ENCODE measurements at places on chromosomes 1 and 21.

- no peak for DNase-seq
Observed at GRCh38 chr1:177238967-177239366, 68.2 kb downstream of the BRINP2 start.

DNA sequence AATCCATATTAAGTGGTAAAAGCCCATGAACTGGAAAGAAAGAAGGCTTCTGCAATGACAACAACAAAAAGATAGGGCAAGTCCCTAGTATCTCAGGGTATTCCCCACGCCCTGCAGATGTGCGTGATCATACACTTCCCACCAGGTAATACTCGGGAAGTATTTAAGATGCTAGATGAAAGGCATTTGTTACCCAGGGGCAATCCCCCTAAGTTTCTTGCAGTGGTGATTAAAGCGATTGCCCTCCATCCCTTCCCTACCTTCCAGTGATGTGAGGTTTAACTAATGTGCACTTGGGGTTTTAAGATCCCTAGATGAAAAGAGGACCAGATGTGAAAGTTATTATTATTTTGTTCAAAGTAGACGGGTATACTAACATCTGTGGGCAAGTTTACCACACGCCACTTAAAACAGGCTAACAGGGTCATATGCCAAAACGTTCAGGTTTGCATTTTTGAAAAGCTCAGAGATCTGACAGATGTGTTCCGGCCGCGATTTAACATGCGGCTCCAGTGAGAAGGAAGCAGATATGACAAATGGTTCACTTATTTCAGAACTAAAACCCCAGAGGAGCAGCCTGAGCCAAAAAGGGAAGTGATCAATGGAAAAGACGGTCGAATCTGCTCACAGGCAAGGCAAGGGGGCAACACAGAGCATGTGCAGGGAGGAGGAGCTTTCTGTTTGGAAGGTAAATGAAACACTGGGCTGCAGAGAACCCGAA is 17.4 kb downstream of the TIAM1 start:
- DNase-seq = peak; percentile 66

GRCh38 chr1:216310776-216311175 is 112.5 kb downstream of the USH2A start:
- DNase-seq = no peak

DNA sequence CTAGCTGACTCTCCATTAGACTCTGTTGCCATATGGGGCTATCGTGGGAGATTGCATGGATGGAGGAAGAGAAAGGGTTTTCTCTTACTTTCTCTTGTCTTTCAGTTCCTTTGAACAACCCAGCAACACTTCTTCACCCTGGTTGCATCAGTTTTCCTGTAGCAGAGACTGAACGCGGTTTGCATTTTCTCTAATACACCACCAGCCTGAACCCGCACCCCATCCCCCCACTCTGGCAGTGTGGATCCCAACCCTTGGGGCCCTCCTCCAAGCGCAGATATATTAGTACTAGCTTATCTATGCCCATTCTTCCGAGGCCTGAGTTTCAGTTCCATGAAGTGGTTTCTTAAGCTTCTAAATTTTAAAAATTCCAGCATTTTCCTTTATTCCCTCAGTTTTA is 12.6 kb downstream of the DR1 start:
- no peak for DNase-seq

- DNase-seq = no peak
Observed at GRCh38 chr1:229970714-229971113, 96.3 kb upstream of the GALNT2 start.

DNA sequence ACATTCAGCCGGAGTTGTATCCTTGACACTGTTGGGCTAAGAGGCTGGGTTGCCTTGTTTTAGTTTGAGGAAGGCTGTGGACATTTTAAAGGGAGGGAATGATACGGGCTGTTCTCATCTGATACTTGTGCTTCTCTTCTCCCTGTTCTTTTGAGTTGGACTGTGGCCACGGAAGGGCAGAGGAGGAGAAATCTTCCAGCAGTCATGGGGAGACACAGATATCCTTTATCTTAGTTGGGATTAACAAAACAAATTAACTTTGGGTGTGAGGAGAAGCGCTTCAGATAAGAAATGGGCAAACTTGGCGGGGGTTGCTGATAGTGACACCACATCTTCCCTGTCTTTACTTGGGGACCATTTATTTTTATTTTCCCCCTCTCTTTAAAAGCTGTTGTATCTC is 138.8 kb downstream of the ROR1 start:
- no peak for DNase-seq

GRCh38 chr21:39127506-39127905 is 55.7 kb downstream of the PSMG1 start:
- no peak for DNase-seq

DNA sequence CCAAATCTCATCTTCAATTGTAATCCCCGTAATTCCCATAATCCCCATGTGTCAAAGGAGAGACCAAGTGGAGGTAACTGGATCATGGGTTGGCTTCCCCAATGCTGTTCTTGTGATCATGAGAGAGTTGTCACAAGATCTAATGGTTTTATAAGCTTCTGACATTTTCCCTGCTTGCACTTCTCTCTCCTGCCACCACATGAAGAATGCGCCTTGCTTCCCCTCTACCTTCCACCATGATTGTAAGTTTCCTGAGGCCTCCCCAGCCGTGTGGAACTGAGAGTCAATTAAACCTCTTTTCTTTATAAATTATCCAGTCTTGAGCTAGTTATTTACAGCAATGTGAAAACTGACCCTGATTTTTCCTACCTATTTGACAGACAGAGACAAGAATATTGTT is 162.5 kb upstream of the SYT6 start:
- no peak for DNase-seq

- DNase-seq = no peak
Observed at GRCh38 chr1:27684176-27684575, 12.2 kb upstream of the IFI6 start.

DNA sequence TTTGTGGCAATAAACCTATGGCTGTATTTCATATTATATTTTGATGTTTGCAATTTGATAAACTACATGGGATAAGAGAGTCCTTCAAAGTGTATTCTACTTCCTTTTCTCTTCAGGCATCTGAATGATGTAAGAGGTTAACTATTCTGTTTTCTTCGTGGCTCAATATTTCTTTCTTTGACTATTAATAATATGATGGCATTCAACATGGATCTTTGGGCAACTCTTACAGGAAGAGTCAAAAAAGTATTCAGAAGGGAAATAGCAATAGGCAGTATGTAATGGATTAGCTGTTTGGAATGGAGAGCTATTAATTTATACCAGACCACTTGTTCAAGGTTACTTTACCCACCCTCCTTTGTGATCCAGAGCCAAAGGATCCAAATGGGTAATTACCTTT is 74.4 kb downstream of the HMCN1 start:
- no peak for DNase-seq

GRCh38 chr1:91651661-91652071 is 151.0 kb downstream of the CDC7 start:
- no peak for DNase-seq

DNA sequence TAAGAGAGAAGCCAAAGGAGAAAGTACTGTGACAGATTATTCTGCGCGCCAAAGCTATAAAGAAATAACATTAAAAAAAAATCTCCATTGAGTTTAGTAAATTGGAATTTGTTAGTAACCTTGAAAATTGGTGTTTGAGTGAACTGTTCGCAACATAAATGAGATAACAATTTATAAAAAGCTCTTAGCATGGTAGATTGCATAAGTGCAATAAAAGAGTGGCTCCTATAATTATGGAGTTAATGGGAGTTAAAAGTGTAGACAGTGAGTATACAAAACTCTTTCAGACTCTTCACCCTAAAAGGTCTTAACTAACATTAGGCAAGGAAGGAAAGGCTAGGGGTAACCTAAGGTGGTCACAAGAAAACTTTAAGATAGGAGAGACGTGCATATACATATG is 50.6 kb downstream of the RPRD2 start:
- DNase-seq = no peak

DNA sequence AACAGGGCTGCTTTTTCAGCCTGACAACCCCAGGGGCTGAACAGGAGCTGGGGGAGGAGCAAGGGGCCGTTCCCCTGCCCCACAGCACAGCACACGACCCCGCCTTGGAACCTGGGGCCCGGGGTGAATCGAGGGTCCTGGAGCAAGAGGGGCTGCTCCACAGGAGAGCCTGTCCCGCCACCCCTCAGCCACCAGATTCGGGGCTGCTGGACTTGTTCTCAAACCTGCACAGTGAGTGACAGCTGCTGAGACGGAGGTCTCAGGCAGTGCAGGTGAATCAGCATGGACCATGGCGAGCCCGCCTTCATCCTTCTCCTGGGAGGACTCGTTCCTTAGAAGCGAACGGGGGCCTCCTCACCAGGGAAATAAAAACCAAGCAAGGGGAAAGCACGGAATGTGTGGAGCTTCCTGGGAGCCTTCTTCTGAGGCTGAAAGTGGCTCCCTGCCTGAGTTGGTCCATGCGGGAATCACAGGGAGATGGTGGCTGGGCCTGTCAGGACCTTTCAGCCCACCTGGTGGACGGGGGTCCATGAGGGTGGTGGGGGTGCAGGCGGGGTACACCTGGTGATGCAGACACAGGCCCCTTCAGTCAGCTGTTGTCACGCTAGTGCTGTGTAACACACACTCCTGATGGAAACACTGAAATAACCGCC is 125.4 kb downstream of the SIK1 start:
- no peak for DNase-seq

GRCh38 chr21:16307256-16307655 is 577.5 kb downstream of the USP25 start:
- DNase-seq = no peak

- DNase-seq = no peak
Observed at GRCh38 chr21:41719691-41720090, 47.2 kb downstream of the RIPK4 start.

- DNase-seq = no peak
Observed at GRCh38 chr1:175892686-175893085, 149.3 kb upstream of the TNR start.

DNA sequence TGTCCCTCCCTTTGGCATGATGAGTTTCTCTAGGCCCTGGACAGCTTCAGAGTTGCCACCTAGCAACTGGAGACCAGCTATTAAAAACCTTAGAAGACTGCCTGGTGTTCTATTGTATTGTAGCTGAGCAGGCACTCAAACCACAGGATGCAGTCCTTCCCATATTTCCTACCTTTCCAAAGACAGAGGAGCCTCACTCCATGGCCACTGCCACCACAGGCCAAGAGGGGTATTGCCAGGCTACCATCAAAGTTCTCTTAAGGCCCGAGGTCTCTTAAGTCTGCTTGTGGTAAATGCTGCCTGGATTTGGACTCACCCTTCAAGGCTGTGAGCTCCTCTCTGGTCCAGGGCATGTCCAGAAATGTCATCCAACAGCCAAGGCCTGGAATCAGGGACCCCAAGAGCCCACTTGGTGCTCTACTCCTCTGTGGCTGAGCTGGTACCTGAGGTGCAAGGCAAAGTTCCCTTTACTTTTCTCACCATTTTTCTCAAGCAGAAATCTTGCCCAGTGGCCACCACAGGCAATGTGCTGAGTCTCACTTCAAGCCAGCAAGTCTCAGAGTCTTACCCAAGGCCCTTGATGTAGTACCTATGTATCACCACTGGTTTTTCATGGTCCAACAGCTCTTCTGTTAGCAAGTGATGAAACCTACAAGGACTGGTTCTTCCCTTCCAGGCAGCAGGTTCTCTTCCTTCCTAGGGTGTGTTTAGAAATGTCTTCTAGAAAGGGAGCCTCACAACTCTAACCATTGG is 269.4 kb downstream of the AMY1C start:
- no peak for DNase-seq

- DNase-seq = no peak
Observed at GRCh38 chr1:113401067-113401466, 10.8 kb downstream of the MAGI3 start.

DNA sequence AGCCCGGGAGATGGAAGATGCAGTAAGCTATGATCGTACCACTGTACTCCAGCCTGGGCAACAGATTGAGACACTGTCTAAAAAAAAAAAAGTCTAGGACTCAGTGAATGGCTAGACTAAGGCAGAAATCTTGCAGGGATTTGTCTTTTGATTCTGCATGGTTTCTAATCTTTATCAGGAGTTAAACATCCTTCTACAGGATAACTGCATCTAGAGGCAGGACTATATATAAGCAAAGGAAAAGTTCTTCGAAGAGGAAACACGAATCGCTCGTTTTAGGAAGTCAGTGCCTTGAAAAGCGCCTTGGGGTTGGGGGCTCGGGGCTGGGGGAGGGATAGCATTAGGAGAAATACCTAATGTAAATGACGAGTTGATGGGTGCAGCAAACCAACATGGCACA is 602 bp upstream of the UFC1 start:
- no peak for DNase-seq

Measured in T-helper 2 cell treated with Interferon-gamma antibody and Interleukin-4, amounts not matched to agents 5 μg/mL and 100 μg/mL, for 36 hours (primary cell).